ENCODE measurements at places on chromosomes 16 and 17. TPM values are rescaled to one million over a fixed set of nuclear protein-coding genes. Genes with fewer than 3 reads are reported as not detected.

- no peak for DNase-seq
Measured at GRCh38 chr17:57626520-57627210, 118.4 kb downstream of the CCDC182 start.

DNA sequence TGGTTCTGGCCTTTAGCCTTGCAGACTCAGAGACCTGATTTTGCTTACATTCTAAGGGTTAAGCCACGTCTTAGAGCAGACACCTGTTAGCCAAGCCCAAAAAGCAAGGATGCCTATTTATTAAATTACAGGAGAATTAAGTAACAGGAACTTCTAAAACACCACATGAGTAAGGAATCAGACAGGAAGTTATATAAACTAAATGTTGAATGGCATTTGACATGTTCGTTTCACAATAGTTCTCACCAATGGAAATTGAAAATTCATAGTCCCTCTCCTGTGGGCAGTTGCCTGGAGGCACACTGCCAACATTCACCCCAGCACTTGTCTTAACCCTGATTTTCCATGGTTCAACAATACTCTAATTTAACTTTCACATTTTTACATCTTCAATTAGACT lies 9.0 kb downstream of the KRTAP9-7 start:
- no peak for DNase-seq

GRCh38 chr16:17353561-17353960 lies 117.2 kb downstream of the XYLT1 start:
- DNase-seq: no peak

DNA sequence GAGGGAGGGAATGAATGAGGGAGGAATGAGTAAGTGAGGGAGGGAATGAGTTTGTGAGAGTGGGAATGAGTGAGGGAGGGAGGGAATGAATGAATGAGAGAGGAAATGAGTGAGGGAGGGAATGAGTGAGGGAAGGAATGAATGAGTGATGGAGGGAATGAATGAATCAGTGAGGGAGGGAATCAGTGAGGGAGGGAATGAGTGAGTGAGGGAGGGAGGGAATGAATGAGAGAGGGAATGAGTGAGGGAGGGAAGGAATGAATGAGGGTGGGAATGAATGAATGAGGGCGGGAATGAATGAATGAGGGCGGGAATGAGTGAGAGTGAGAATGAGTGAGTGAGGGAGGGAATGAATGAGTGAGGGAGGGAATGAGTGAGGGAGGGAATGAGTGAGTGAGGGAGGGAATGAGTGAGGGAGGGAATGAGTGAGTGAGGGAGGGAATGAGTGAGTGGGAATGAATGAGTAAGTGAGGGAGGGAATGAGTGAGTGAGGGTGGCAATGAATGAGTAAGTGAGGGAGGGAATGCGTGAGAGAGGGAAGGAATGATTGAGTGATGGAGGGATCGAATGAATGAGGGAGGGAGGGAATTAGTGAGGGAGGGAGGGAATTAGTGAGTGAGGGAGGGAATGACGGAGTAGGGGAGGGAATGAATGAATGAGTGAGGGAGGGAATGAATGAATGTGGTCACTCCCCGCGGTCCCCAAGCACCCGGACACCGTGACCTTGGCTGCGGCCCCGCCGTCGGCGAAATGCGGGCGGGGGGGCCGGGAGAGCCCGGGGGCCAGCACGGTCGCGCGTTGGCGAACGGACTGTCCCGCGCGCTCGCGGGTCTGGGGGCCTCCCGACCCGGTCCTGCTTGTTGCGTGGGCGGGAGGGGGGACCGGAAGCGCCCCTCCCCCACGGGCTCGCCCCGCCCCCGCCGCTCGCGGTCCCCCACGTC lies 1.1 kb upstream of the UBE2I start:
- no peak for DNase-seq

- no peak for DNase-seq
Measured at GRCh38 chr16:72285324-72285723, 113.4 kb upstream of the PMFBP1 start.

GRCh38 chr17:59751955-59752413 lies 44.5 kb downstream of the VMP1 start:
- no peak for DNase-seq

- no peak for DNase-seq
Measured at GRCh38 chr16:82639666-82640336, 13.0 kb downstream of the CDH13 start.

DNA sequence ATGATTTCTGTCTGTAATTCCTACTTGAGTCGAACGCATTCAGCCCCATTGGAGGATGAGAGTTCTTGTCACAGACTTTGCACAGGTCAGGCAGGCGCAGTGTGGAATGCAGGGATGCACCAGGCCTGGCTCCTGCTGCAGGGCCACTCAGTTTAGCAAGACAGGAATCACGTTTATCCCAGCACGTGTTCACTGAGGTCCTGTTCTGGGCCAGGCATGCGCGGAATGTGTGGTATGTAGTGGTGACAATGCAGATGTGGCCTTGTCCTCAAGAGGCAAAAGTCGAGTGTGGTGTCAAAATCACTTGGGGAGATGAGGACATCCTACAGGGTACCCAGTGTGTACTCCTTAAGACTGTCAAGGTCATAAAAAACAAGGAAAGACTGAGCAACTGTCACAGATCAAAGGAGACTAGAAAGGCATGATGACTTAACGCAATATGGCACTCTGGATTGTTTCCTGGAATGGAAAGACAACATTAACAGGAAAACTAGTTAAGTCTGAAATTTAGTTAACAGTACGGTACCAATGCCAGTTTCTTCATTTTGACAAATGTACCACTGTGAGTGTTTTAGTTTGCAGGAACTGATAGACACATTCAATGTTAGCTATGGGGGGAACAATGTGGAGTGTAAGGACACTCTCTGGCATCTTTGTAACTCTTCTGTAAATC lies 121.5 kb upstream of the ADAMTS18 start:
- DNase-seq: no peak

GRCh38 chr17:32529604-32530003 lies 42.8 kb downstream of the CDK5R1 start:
- no peak for DNase-seq

- no peak for DNase-seq
Measured at GRCh38 chr17:72346306-72346705, 225.5 kb downstream of the SOX9 start.

GRCh38 chr16:64975821-64976220 lies 146.0 kb downstream of the CDH11 start:
- DNase-seq: no peak

Gene KRTAP2-3
- not detected for total RNA-seq

Gene KRT33B
- total RNA-seq: not detected

Gene EXOC3L1
- 1.8 TPM for total RNA-seq

All from esophagus muscularis mucosa (tissue), 4 donors.